ENCODE measurements at places on chromosomes 5 and 9. TPM values are rescaled to one million over a fixed set of nuclear protein-coding genes. Genes with fewer than 3 reads are reported as not detected.

DNA sequence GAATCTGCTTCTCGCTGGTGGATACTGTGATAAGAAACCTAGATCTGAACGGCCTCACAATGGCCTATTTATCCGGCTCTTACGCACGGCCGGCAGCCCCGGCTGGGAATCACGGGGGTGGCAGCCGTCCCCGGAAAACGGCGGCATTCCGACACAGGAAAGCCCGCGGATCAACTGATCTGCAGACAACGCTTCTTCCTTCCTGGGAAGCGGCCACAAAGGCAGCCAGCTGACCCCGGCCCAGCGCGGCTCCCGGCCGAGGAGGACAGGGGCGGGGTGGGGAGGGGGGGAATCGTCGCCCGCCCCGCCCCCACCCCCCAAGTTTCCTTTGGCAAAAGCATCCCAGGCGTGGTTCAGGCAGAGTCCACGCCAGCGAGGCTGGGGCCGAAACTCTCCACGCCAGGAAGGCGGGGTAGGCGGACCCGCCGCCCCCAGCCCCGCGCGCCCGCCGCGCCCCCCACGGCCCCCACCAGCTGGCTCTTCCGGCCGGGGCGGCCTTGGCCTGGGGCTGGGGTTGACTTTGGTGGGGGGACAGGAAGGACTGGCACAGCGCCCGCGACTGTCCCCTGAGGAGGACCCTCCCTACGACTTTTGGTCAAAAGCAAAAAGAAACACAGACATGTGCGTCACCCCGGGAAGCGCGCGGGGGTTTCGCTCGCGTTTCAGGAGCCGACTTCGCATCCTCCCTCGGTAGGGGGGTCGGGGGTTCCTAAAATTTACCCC lies 247.7 kb upstream of the ANKRD55 start:
- peak overlapping the region; percentile 68 for H3K27ac ChIP-seq
- peak; percentile 75 for DNase-seq

- peaks cover 4% of the 10 kb centered on the region for H3K4me1 ChIP-seq
- no peak overlapping the region for H3K27ac ChIP-seq
- no peaks in the 10 kb centered on the region for H3K36me3 ChIP-seq
Observed at GRCh38 chr5:175728316-175728715, 70.4 kb downstream of the HRH2 start.

SH3GL2 gene
- 2.4 TPM for polyA plus RNA-seq

DNA sequence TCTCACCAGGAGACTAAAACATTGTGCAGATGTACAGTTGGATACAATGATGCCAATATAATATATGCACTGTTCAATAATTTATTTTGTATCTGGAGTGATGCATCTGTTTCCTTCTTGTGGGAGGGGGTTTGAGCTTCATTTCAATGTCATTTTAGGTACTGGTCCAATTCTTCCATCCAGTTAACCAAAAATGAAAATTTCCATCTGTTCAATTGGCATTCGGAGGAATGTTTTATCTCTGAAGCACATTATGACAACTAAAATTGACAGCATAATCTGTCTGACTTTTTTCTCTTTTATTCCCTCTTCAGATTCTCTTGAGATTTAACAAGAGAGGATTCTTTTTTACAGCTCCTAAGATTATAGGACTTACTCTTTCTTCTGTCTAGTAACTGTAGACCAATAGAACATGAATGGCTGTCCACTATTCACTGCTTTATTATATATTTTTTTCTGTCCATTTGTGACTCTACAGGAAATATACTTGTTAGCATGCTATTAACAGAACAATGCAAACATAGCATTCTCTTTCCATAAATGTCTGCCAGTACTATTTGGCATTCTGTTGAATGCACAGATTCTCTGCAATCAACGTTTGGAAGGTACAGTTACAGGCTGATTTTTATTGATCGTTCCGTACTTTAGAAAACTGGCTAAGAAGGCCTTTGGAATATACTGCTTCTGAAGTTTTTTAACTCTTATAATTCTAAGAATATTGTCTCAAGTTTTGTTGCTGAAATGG lies 57.8 kb downstream of the NDUFAF2 start:
- H3K27me3 ChIP-seq = no peaks in the 10 kb centered on the region
- H3K27ac ChIP-seq = no peak overlapping the region
- no peaks in the 10 kb centered on the region for H3K4me1 ChIP-seq
- H3K4me3 ChIP-seq = no peak overlapping the region
- no peak for DNase-seq
- H3K36me3 ChIP-seq = no peaks in the 10 kb centered on the region

GRCh38 chr9:134437403-134438194 lies 111.3 kb downstream of the RXRA start:
- DNase-seq = peak; percentile 51
- peaks cover 49% of the 10 kb centered on the region for H3K4me1 ChIP-seq
- peak overlapping the region; percentile 56 for H3K27ac ChIP-seq
- H3K36me3 ChIP-seq = peaks cover 48% of the 10 kb centered on the region

All from large intestine (tissue), 12 donors.